D721Med (cell line): ENCODE measurements at places on chromosomes 13 and 19.

- DNase-seq = no peak
Observed at GRCh38 chr19:11574689-11575088, 2.8 kb downstream of the ACP5 start.

DNA sequence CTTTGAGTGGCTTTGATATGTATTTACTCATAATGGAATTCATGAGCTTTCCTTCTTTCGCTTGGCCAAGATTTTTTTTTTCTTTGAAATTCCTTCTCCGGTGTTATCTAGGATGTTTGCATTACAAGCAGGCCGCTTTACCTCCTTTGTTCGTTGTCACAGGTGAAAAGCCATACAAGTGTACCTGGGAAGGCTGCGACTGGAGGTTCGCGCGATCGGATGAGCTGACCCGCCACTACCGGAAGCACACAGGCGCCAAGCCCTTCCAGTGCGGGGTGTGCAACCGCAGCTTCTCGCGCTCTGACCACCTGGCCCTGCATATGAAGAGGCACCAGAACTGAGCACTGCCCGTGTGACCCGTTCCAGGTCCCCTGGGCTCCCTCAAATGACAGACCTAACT, 16.7 kb downstream of the KLF5 start:
- no peak for DNase-seq

DNA sequence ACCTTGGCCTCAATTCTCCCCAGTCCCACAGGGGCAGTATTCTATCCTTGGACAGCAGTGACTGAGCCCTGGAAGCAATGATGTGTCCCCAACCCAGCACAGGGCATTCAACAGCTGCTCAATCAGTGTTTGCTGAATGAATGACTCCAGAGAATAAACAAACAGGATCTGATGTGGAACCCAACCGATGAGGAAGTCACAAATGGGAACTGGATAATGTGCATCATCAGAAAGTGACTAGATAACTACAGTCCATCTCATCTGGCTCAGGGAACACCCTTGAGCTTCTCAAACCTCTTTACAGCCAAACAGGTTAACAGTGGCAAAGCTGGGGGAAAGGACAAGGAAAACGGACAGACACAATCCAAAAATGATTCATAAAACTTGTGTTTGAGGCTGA, 8.2 kb downstream of the SLC25A30 start:
- no peak for DNase-seq

GRCh38 chr19:7743425-7743841, 3.9 kb downstream of the CD209 start:
- peak; percentile 7 for DNase-seq

- no peak for DNase-seq
Observed at GRCh38 chr19:32097620-32098019, 247.8 kb upstream of the ZNF507 start.

GRCh38 chr19:13748169-13748828, 16.0 kb upstream of the MRI1 start:
- no peak for DNase-seq
